ENCODE measurements at places on chromosomes 4 and X. TPM values are rescaled to one million over a fixed set of nuclear protein-coding genes. Genes with fewer than 3 reads are reported as not detected.
A peak's percentile ranks its signal among the peaks of the same experiment; 100 is the strongest.

- H3K4me3 ChIP-seq, result no peak overlapping the region
- no peaks in the 10 kb centered on the region for H3K36me3 ChIP-seq
Measured at GRCh38 chrX:114976292-114976691, 41.1 kb downstream of the IL13RA2 start.

- peak; percentile 83 for DNase-seq
- H3K36me3 ChIP-seq, result no peaks in the 10 kb centered on the region
- no peaks in the 10 kb centered on the region for H3K27me3 ChIP-seq
- H3K4me3 ChIP-seq, result no peak overlapping the region
Measured at GRCh38 chrX:23792861-23793553, 10.0 kb downstream of the SAT1 start.

DNA sequence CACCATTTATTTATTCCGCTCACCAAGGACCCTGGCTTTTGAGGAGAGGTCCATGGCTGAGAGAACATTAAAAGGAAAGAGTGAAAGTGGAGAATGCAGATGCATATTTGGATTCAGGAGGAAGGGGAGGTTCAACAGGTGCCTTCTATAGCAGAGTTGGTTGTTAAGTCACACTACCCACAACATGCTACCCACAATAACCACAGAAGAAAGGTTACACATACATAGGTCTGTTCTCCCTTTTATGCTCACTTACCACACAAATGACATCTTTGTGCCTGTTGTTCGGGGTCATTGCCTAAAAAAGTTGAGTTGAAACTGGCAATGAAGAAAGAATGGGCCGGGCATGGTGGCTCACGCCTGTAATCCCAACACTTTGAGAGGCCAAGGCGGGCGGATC lies 587.4 kb downstream of the RPA4 start:
- H3K27ac ChIP-seq, result no peak overlapping the region
- H3K4me1 ChIP-seq, result no peaks in the 10 kb centered on the region
- no peaks in the 10 kb centered on the region for H3K36me3 ChIP-seq
- H3K4me3 ChIP-seq, result no peak overlapping the region
- DNase-seq, result no peak
- H3K27me3 ChIP-seq, result no peaks in the 10 kb centered on the region

DNA sequence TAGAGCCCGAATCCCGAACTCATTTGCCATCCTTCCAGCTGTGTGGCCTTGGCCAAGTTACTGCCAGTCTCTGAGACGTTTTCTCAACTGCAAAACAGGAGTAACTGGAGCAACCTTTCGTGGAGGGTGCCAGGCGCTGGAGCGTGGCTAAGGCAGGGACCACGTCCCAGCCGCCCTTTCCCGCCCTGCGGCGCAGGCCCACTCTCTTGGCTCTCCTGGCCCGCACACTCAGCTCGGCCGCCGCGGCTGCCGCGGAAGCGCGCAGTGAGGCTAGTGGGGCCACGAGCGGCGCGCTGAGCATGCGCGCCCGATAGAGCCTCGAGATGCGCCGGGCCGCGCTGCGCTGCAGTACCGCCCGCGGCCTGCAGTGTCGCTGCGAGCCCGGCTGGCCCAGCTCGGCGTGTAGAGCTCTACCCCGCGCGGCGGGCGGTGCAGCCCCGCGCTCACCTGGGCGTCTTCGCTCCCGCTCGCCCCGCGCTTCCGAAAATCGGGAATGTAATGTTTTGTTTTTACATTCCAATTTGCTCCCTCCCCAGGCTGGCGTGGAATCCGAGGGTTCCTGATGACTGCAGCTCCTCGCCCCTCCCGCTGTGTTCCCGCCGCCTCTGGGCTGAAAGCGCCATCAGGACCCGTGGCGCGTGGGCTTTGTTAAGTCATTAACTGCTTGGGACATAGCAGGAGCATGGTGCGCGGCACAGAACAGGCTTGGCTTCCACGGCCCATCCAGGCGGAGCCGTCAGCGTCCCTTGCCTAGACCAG lies 4.0 kb upstream of the ZNF518B start:
- no peak overlapping the region for H3K4me3 ChIP-seq
- H3K36me3 ChIP-seq, result no peaks in the 10 kb centered on the region
- no peak for DNase-seq
- no peaks in the 10 kb centered on the region for H3K4me1 ChIP-seq

- H3K36me3 ChIP-seq, result no peaks in the 10 kb centered on the region
- DNase-seq, result peak; percentile 66
- H3K27ac ChIP-seq, result no peak overlapping the region
- no peak overlapping the region for H3K4me3 ChIP-seq
Measured at GRCh38 chr4:156751486-156751885, 220.1 kb downstream of the PDGFC start.

DNA sequence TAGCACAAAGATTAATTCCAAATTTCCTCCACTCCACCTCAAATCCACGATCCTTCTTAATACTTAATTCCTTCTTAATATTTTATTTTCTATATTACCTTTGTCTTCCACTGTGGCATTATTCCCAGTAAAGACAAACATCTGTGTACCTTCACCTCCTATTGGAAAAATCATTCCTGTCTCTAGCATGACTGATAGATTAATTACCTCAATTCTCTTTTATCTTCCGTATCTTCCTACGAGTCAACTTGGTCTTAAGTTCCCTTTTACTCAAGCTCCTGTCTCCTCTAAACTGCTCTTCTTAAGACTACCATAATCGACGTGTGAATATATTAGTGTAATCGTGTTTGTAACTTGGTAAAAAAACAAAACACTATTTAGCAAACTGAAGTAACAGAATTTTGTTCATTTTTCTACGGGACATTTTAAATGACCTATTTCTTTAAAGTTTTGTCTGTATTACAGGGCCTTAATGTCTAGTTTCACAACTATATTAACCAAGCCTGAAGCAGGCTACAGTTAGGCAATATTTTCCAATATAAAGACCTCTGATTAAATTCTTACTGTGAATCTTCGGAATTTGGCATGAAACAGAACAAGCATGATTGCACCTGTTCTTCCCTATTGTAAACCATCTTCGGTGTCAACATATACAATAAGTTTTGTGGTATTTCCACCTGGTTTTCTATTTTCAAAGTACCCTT lies 1.1 kb upstream of the USP38 start:
- DNase-seq, result no peak
- no peaks in the 10 kb centered on the region for H3K36me3 ChIP-seq
- peak overlapping the region; percentile 85 for H3K27ac ChIP-seq
- H3K4me1 ChIP-seq, result peaks cover 27% of the 10 kb centered on the region
- no peaks in the 10 kb centered on the region for H3K27me3 ChIP-seq

The WWC2 gene
- 86.5 TPM for total RNA-seq

DNA sequence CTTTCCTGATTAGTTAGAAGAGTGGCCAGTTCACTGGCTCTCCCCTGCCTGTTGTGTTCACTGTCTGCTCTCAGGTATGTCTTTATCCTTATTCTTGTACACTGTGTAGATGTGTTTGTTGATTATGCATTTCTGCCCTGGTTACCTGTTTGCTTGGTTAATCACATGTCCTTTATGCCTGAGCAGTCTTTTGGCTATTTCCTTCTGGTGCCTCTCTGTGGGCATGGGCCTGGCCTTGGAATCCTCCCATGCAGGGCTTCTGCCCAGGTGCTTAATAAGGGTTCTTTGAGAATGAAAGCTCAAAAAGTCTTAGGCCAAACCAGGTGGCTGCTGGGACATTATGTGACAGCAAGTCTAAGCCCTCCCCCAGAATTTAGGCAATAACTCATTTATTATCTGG lies 26.5 kb downstream of the OTUD6A start:
- no peaks in the 10 kb centered on the region for H3K4me1 ChIP-seq
- no peaks in the 10 kb centered on the region for H3K27me3 ChIP-seq
- no peak overlapping the region for H3K4me3 ChIP-seq
- H3K27ac ChIP-seq, result no peak overlapping the region
- H3K36me3 ChIP-seq, result no peaks in the 10 kb centered on the region

DNA sequence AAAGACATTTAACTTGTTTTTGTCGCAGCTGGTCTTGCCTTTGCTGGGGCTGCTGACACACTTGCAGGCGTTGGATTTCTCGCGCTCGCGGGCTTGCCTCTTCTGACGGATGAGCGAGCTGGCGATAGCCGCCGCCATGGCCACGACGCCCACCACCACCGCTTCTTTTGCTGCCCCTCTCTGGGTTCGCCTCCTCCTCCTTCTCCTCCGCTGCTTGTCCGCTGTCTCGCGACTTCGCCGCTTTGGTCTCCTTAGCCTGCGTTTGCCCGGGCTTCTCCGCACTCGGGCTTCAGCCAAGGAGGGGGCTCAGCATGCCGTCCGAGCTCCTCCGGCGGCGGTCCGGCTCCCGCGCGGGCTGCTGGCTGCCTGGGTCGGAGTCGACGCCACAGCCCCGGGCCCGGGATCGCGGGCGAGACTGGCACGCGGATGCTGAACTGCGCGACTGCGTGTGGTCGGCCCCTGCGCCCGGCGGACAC lies 613 bp downstream of the FGF13 start:
- H3K4me1 ChIP-seq, result no peaks in the 10 kb centered on the region
- no peak overlapping the region for H3K27ac ChIP-seq
- DNase-seq, result peak; percentile 21
- H3K4me3 ChIP-seq, result peak overlapping the region; percentile 52
- H3K27me3 ChIP-seq, result no peaks in the 10 kb centered on the region

- H3K27me3 ChIP-seq, result peaks cover 41% of the 10 kb centered on the region
- H3K27ac ChIP-seq, result no peak overlapping the region
- H3K4me1 ChIP-seq, result peaks cover 3% of the 10 kb centered on the region
- no peaks in the 10 kb centered on the region for H3K36me3 ChIP-seq
Measured at GRCh38 chrX:132954323-132954722, 4.1 kb downstream of the HS6ST2 start.

GRCh38 chr4:75254745-75255144 lies 259.5 kb downstream of the RCHY1 start:
- H3K27ac ChIP-seq, result no peak overlapping the region
- H3K36me3 ChIP-seq, result no peaks in the 10 kb centered on the region
- peak; percentile 18 for DNase-seq
- H3K4me3 ChIP-seq, result no peak overlapping the region

- no peaks in the 10 kb centered on the region for H3K36me3 ChIP-seq
- H3K4me1 ChIP-seq, result no peaks in the 10 kb centered on the region
- no peak overlapping the region for H3K4me3 ChIP-seq
- no peak overlapping the region for H3K27ac ChIP-seq
Measured at GRCh38 chr4:158538176-158538575, 16.5 kb downstream of the RXFP1 start.

- no peaks in the 10 kb centered on the region for H3K36me3 ChIP-seq
- peaks cover 60% of the 10 kb centered on the region for H3K4me1 ChIP-seq
- H3K27ac ChIP-seq, result peak overlapping the region; percentile 56
- H3K27me3 ChIP-seq, result no peaks in the 10 kb centered on the region
Measured at GRCh38 chr4:31007858-31008257, 287.7 kb downstream of the PCDH7 start.

The NPNT gene
- total RNA-seq, result 0.50 TPM

- no peaks in the 10 kb centered on the region for H3K27me3 ChIP-seq
- H3K27ac ChIP-seq, result no peak overlapping the region
- no peaks in the 10 kb centered on the region for H3K36me3 ChIP-seq
- H3K4me1 ChIP-seq, result no peaks in the 10 kb centered on the region
- DNase-seq, result peak; percentile 13
Measured at GRCh38 chr4:143575331-143575730, 61.8 kb downstream of the SMARCA5 start.

The SMIM10L2A gene
- 1.8 TPM for total RNA-seq

DNA sequence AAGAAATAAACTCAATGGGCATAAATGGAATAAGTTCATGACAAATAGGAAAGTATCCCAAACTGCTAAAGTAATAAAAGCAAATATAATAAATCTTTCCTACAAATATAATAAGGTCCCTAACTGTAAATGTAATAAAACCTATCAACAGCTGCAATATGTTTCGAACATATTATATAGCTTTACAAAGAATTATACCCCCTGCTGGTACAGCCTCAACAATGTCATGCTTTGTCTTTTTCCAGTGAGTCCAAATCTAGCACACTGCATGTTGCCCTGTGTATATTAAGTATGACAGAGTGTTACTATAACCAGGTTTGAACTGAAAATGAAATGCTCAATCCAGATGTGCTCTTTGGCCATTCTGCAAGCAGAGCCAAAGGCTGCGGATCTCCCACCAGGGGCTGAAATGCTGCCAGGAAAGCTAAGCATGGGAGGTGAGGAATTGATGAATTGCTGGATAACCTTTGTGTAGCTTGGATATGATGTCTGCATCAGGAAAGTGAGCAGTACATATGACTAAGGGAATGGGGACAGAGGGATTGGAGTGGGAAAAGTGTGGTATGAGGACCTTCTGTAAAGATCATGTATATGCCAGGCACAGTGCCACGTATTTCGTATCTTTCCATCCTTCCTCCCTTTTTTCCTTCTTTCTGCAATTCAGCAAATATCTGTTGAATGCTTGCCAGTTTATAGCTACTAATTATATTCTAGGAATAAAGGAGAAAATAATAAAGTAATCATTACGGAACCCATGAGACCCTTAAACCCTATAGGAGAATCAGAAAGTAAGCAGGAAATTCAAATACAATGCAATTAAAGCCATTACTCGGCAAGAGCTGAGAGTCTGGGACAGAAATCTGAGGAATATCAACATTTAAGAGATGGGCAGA lies 954.6 kb upstream of the LCORL start:
- H3K27ac ChIP-seq, result no peak overlapping the region
- no peaks in the 10 kb centered on the region for H3K27me3 ChIP-seq
- no peaks in the 10 kb centered on the region for H3K4me1 ChIP-seq
- no peak for DNase-seq
- no peaks in the 10 kb centered on the region for H3K36me3 ChIP-seq
- H3K4me3 ChIP-seq, result no peak overlapping the region

DNA sequence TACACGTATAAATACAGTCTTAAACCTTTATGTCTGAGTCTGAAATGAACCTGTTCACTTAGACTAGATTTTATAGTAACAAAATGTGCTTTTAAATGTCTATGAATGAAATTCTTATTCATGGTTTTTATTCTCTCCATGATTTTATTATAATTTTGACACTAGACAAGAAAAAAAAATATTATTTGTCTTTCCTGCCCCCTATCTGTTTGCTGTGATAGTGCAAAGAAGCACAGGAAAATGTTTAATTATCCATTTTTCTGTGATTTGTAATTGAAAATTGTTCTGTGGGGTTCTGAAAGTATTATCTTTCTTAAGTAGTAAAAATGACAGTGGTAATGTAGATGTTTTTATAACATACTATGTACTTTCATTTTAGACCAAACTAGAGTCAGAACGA lies 52.0 kb downstream of the INTS6L start:
- no peak overlapping the region for H3K27ac ChIP-seq
- H3K27me3 ChIP-seq, result no peaks in the 10 kb centered on the region
- no peaks in the 10 kb centered on the region for H3K36me3 ChIP-seq
- no peak overlapping the region for H3K4me3 ChIP-seq
- DNase-seq, result no peak

Data from A673 (cell line).